Kasumi-1 (cell line): ENCODE measurements at places on chromosomes 2 and 18.

GRCh38 chr2:45285311-45285710 is 276.1 kb upstream of the SIX2 start:
- DNase-seq, result no peak

DNA sequence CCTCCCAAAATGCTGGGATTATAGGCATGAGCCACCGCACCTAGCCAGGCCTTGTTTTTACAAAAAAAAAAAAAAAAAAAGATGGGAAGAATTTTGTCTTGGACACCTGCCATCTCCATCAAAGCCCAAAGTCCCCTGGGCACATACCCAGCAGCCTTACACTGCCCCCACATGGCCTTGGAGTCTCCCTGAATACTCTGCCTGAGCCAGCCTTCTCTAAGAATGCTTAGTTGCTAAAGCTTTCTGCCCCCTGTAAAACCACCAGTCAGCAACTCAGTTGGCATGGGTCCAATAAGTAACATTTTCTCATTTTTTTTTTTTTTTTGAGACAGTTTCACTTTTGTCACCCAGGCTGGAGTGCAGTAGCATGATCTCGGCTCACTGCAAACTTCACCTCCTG is 40.6 kb downstream of the SPC25 start:
- DNase-seq, result peak; percentile 62

DNA sequence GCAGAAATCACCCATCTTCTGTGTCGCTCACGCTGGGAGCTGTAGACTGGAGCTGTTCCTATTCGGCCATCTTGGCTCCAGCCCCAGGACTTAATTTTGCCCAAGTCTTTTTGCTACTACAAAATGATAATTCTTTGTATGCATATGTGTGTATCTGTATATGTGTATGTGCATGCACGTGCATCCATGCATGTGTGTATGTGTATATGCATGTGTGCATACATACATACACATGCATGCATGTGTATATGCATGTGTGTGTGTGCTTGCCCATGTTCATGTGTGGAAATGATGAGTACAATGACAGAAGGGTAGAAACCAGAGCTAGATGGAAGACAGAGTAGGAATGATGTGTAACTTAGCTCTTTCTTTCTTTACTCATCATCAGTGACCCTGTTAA is 497.9 kb upstream of the SPRED2 start:
- no peak for DNase-seq

DNA sequence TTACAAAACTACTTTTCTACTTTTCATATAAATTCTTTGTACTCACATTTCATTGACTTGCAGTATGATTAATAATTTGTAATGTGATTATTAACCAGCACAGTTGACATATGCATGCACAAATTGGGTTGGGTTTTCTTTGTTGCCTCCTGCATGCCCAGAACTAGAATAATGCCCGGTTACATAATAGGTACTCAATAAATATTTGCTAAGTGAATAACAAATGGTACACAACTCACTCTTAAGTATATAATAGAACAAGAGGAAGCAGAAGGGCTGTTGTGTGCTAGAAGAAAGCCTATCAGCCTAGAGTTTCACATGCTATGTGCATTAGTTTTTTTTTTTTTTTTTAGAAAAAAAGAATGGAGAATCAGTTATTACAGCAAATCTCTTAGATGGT is 9.3 kb downstream of the RDH14 start:
- no peak for DNase-seq

DNA sequence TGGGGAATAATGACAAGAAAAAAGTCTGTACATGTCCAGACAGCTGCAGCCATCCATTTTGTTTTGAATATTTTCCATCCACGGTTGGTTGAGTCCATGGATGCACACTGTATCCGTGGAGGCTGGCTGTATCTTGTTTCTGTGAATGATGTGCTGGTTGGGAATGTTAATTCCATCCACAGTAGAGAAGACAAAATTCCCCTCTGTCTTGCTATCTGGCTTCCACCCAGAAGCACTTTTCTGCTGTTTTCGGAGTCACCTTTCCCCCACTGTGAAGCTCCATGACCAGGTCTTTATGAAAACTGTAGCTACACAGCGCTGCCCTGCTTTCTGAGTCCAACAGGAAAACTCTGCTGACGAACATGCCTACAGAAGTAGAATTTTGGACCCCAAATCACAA is 122.3 kb downstream of the HRH4 start:
- DNase-seq, result no peak

DNA sequence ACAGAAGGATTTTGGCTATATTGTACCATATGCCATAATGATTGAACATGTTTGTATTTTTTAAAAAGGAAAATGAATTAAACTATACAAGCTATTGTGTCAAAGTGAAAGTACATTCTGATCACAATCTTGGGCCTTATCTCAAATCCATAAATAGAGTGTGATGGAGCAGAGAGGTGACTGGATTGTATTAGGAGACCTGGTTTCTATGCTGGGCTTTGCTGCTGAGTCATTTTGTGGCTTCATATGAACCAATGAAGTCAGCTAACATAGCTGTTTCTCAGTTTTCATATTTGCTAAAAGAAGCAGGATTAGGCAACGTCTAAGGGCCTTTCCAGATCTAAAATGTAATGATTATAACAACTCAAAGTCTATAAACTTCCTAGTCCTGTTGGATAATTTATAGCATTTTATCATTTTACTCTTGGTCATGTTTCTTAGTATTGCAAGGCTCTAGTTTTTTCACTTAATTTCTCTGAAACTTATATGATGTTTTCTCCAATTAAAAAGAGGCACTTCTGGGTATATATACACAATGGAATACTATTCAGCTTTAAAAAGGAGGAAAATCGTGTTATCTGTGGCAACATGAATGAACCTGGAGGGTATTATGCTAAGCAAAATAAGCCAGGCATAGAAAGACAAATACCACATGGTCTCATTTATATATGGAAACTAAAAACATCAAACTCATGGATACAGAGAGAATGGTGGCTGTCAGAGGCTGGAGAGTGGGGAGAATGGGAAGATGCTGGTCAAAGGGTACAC is 112.3 kb downstream of the MEP1B start:
- DNase-seq, result peak; percentile 20

- peak; percentile 80 for DNase-seq
Observed at GRCh38 chr2:191889931-191890330, 43.0 kb upstream of the CAVIN2 start.

GRCh38 chr2:136221026-136221425 is 103.1 kb upstream of the CXCR4 start:
- no peak for DNase-seq

GRCh38 chr18:57915248-57915647 is 112.1 kb upstream of the ATP8B1 start:
- DNase-seq, result no peak

DNA sequence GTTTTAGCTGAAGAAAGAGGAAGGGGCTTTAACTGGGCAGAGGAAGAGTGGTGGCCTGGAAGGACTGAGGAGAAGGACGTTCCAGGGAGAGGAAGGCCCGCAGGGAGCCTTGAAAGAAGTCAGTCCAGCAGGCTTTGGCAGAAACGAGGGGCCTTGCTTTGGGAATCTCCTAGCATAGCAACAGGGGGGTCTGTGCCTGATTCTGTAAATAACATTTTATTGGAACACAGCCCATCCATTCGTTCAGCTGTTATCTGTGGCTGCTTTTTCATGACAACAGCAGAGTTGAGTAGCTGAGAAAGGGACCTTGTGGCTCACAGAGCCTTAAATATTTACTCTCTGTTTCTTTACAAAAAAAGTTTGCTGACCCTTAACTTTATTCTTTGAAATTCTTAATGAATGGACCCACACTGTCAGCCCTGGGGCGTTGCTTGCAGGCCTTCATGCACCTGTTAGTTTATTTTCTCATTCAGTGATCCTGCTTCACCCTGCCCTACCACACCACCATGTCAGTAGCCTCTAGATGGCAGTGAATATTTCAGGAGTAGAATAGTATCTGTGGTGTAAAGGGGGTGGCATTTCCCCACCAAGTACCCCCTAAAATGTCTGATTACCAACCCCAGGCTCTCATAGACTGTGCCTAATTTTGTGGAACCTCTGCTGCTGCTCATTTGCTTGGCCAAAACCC is 61.0 kb downstream of the MGAT5 start:
- DNase-seq, result no peak

DNA sequence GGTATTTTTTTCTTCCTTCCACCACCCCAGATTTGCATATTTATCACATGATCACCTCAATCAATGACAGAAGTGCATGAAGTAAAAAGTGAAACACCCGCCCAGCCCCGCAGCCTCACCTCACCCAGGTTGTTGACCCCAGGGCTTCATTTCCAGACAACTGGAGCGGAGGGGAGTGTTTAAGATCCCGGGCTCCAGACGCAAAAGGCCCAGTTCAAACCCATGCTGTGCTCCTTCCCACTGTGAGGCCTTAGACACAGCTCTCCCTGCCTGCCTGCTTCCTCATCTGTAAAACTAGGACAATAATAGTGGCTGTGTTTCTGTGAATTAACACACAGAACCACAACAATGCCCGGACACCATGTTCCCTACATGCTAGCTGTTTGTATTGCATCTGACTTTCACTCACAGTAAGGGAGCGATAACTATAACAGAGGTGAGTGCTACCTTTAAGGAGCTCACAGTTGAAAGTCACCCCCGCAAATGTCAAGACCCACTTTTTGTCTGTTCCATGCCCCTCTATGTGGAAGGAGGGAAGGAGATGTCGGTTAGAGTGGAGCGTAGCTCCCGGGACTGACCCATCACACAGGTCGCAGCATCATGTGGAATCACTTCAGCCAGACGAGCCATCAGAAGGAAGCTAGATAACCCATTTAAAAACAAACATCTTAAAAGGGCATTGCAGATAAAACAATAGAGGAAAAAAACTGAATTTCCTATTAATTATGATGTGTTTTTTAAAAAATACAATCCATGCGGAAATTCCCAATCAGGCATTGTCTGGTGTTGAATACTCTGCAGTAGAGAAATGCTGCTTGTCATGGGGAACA is 77.5 kb upstream of the DAPL1 start:
- DNase-seq, result no peak

DNA sequence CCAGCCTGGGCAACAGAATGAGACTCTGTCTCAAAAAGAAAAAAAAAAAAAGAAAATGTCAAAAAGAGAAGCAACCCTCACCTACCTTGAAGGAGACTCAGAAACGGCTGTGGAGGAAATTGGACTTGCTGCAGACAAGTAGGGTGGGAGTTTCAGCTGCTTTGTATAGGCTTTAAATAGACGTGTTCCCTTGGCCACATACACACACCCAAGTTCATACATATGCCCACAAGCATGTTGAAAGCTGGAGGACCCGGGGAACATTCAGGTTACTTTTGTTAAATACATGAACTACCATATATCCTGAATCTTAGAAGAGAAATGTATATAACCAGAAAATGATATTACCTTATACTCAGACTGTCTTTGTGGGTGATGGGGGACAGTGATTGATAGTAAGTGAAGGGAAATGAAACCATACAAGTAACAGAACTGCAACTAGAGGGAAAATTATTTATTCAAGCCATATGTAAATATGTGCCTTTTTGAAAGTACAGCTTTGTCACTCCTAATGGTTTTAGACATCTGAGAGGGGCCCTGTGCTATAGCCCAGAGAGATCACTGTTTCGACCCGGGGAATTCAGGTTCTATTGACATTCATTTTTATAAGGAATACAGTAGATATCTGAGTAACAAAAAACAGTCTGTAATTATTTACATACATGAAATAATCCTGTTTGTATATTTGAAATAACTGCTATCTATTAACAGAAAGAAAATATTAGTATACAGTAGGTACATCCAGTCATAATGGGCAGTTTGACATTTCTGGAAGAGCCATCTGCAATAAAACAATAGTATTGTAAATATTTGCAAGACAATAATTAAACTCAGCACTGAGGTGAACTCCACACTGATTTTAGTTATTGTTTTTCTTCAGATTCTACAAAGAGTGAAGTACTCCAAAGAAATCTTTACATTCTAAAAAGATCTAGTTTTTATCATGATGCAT is 48.0 kb upstream of the TGIF1 start:
- DNase-seq, result no peak

DNA sequence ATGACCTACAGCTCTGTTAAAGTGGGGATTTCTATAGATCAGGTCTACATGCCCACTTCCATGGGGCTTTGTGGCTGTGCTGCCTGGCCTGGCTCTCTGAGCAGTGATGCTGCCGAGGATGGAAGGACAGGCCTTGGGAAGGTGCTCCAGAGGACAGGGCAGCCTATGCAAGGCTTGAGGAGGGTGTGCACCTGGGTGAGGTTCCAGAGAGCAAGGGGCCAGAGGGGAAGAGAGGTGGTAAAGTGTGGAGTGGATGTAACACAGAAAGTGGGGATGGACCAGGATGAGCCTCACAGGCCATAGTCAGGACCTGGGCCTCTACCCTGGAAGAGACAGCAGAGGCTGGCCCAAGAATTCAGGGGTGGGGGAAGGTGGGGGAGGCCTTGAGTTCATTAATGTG is 826.4 kb downstream of the DCDC2C start:
- no peak for DNase-seq

- DNase-seq, result no peak
Observed at GRCh38 chr2:103448495-103448894, 686.7 kb downstream of the TMEM182 start.

DNA sequence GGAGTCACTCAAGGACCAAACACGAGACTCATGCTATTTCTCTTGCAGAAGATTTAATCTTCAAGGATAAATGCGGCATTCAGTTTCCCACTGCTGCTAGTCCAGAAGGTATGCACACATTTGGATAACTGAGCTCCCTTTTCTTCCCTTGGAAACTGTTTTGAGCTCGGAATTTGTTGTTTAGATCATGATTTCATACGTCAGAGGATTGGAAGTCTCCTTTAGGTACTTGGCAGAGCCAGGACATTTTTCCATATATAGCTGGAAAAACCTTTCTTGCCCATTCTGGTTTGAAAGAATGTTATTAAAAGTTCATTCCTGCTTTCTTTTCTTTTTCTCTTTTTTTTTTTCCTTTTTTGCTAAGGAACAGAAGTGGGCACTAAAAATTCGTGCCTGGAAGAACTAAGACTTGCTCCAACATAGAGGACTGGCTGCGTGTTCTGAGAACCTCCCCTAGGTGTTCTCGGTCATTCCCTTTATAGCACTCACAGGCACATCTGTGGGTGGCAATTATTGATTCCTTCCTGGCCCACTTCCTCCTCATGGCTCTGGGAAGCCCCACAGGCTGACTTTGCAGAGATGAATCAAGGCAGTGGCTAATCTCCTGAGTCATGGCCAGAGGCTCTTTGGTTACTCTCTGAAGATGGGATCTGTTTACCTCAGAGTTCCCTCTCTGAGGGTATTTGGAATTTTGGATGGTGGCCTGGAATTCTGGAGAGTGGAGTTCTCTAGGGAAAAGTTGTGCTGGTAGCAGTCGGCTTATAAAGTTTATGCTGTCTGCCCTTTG is 104.8 kb downstream of the PLCL1 start:
- no peak for DNase-seq

GRCh38 chr2:99961196-99961913 is 181.0 kb downstream of the AFF3 start:
- DNase-seq, result no peak

DNA sequence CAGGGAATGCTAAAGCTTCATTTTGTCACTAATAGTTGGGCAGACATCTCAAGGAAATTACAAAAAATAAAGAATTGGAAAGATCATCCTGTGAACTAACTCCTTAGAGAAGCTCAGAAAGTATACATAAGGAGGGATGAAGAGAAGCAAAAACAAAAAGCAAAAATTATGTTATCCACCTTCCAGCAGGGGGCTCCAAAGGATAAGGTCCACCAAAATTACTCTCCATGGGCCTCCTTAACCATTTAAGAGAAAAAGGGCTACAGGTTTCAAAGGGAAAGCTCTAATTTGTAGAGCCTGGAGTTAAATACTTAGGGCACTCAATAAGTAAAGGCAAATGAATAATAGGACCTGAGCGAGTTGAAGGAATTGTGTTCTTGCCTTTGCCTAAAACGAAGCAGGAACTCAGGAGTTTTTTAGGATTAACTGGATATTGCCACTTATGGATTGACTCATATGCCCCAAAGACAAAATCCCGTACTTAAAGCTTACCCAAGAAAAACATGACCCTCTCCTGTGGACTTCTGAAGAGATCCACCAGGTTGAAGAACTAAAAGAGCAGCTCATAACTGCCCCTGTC is 1167.9 kb downstream of the DSC3 start:
- peak; percentile 65 for DNase-seq
